Activated T-helper 17 cell treated with anti-CD3 and anti-CD28 coated beads, Interleukin-2, amount 50 U/mL, for 72 hours (primary cell): ENCODE measurements at places on chromosomes 13 and 19.
A peak's percentile ranks its signal among the peaks of the same experiment; 100 is the strongest.

GRCh38 chr19:23394511-23394910 is 760 bp downstream of the ZNF91 start:
- no peak for ATAC-seq

DNA sequence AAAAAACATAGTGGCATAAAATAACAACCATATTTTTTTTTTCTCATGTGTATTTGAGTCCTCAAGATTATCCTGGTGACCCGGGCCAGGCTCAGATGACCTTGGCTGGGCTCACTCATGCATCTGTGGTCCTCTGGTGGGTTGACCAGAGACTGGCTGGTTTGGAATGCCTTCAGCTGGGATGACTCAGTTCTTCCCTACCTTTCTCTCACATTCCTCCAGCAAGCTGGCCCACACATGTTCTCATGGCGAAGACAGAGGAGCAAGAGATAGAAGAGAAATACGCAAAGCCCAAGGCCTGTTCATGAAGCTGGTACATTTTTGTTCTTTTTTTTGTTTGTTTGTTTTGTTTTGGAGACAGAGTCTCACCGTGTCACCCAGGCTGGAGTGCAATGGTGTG is 14.3 kb upstream of the ZNF541 start:
- ATAC-seq = no peak

DNA sequence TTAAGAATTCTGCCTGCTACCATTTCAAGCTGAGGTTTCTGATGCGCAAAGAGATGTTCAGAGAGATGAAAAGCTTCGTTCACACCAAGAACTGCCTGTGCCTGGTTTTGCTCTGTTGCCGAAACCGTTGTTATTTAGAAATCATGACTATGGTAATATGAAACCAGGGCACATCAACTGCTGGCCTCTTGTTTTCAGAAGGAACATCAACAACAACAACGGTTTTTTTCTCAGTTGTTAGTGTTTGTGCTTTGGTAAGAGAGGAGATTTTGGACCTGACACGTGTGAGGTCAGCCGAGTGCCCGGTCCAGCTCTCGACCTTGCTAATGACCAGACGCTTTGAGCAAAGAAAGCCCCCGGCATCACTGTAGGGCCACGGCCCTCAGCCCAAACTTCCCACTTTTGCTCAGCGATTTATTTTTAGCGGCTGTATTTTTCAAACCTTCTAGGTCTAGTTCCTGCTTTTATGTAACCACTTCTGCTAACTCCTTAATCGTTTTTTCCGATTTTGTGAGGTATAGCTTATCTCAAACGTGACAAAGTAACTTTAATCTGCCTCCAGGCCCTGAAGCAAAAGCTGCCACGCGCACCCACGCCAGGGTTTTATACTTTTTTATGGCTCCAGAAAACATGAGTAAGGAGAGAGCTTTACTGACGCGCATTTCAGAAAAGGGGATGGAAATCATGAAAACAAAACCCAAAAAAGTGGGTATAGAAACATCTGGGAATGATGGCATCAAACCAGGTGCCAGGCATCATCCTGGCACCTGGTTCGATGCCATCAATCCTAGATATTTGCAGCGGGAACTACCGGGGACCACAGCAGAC is 42.0 kb downstream of the KLF2 start:
- peak; percentile 46 for ATAC-seq

GRCh38 chr13:99433543-99434075 is 67.7 kb upstream of the TM9SF2 start:
- no peak for ATAC-seq

DNA sequence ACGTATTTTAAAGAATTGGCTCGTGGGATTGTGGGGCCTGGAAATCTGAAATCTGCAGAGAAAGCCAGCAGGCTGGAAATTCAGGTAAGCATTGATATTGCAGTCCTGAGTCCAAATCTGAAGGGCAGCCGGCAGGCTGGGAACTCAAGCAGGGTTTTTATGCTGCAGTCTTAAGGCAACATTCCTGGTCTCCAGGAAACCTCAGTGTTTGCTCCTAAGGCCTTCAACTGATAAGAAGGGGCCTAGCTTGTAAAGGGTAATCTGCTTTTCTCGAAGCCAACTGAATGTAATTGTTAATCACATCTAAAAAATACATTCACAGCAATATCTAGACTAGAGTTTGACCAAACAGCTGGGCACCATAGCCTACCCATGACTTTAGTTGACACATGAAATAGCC is 154.4 kb downstream of the EFNB2 start:
- no peak for ATAC-seq

- ATAC-seq = no peak
Measured at GRCh38 chr19:1254081-1254527, 5.7 kb downstream of the MIDN start.

DNA sequence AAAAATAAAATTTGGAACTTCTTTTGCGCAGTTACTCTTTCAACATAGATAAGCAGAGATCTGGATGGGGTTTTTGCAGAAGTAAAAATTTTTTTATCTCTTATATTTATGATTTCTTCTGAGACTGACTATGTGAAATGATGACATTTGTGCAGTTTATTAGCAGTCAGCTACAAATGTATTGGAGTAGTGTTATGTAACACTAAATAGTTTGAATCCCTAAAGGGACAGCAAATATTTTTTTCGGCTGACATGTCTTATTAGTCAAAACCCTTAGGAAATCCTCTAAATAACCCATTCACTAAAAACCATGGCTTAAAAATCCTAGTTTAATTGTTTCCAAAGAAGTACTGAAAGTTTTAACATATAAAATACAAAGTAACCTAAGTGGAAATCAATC is 48.0 kb upstream of the EDNRB start:
- no peak for ATAC-seq

GRCh38 chr13:65808061-65808460 is 1422.1 kb downstream of the PCDH9 start:
- no peak for ATAC-seq

- no peak for ATAC-seq
Measured at GRCh38 chr19:12163826-12164225, 930 bp downstream of the ZNF136 start.
